ENCODE measurements at places on chromosomes 11 and 22.

DNA sequence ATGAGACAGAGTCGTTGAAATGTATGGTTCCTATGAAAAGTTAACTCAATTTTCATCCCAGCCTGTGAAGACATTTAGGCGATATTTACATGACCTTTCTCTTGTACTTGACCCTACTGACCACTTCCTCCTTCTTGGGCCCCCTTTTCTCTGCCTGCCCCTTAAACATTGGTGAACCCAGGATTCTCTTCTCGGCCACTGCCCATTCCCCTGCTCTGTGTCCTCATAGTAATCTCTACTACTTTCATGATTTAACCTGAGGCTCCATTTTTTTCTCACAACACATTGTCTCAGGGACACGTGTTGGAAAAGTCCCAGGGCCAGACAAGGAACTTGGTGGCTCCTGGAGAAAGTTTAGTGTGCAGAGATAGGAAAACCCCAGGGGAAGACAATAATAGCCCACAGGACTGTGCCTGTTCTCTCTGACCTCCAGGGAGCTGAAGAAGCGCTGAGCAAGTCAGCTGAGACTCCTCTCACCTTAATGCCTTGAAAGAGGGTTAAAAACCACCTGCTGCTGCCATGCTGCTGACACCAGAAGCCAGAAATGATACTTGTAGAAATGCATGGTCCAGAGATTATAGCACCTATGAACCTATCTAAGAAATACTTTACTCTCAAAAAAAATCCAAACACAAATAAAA, 42.5 kb upstream of the SPATA19 start:
- DNase-seq, result no peak

- no peak for DNase-seq
Measured at GRCh38 chr11:10942620-10943019, 84.8 kb upstream of the ZBED5 start.

DNA sequence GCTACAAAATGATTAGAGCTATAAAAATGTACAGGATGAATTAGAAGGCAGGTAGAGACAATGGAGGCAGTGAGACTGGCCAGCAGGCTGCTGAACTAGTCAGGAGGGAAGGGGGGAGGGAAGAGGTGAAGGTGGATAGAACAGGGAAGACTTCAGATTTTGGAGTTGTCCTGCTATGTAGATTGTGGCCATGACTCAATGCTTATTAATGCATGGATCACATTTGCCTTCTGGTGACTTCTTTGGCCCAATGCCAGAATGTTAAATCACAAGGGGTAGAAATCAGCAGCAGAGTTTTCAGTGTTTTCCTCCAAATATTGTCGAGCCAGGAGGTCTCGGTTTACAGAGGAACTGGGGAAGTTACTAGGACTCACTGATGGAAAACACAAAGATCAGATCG, 346.6 kb downstream of the AASDHPPT start:
- no peak for DNase-seq

GRCh38 chr22:47355776-47356510, 593.5 kb downstream of the TBC1D22A start:
- DNase-seq, result peak; percentile 26

DNA sequence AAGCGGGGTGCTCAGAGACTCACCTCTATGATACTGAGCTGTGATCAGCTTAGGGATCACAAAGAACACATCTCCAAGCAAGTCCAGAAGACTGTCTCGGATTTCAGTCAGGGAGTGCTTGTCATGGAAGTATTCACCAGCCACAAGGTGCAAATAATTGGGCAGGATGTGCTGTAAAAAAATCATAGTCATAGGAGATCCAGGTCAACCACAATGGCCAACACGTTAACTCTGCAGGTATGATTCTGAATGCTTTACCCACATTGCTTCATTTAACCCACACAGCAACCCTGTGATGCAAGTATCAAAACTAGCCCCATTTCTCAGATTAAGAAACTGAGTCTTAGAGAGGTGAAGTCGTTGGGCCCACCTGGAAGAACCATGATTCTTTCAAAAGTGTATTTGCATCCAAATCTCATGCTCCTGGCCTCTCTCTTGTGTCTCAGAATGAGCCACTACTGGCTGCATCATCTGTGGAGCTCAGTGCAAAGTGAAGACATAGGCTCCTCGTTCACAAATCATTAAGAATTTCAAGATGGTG, 179.3 kb downstream of the BCR start:
- no peak for DNase-seq

- DNase-seq, result no peak
Measured at GRCh38 chr11:16960250-16960649, 54.0 kb downstream of the PLEKHA7 start.

DNA sequence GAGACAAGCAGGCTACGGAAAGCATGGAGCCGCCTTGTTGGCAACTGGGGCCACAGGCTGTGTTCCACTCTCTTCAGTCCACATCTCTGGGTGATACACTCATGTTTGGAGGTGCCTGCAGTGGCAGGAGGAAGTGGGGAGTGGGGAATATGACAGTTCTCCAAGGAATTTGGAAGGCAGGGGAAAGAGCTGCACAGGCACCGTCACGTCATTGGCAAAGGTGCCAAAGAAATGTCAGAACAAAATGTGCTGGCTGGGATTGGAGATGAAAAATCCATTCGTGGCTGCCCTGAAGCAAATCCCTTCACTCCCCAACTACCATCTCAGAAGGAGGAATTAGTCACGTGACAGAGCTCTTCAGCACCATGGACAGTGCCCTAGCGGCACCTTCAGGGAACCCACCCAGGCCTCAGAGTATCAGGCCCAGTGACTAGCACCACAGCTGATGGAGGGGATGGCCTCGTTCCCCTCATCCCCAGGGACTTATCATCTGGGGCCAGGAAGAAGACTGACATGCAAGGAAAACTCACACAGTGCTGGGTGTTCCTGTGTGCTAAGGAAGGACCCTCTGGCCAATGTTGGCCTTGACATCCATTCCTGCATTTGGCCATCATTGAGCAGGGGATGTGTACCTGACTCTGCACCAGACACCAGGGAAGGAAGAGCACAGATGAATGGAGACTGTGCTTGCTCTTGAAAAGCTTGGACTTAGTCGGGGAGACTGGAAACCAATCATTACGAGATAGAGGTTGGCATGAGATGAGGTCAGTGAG, 48.5 kb upstream of the PRDM11 start:
- DNase-seq, result peak; percentile 78

DNA sequence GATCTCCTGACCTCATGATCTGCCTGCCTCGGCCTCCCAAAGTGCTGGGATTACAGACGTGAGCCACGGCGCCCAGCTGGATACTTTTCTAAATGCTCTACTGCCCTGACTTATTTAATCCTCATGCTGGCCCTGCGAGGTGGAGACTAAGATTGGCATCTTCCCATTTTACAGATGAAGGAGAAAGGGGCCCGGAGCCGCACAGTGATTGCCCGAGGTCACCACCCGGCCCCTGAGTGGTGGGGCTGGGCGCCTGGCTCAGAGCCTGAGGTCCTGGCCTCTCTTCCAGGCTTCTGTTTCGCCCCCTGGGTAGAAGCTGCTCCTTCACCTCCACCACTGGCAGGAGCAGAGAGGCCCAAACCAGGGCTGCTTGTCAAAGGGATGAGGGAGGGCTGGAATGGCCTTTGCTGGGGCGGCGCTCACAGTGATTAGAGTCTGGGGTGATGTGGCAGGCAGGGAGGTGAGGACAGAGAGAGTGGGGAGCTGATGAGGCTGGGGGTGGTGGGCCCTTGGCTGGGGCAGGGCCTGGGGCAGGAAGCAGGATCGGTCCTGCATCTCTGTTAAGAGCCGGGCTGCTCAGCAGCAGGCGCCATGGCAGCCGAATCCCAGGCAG, 15.4 kb upstream of the MPPED1 start:
- DNase-seq, result no peak

- no peak for DNase-seq
Measured at GRCh38 chr22:50581031-50581949, 1.4 kb downstream of the CHKB start.

GRCh38 chr11:118663902-118664301, 15.5 kb downstream of the TREH start:
- DNase-seq, result no peak

DNA sequence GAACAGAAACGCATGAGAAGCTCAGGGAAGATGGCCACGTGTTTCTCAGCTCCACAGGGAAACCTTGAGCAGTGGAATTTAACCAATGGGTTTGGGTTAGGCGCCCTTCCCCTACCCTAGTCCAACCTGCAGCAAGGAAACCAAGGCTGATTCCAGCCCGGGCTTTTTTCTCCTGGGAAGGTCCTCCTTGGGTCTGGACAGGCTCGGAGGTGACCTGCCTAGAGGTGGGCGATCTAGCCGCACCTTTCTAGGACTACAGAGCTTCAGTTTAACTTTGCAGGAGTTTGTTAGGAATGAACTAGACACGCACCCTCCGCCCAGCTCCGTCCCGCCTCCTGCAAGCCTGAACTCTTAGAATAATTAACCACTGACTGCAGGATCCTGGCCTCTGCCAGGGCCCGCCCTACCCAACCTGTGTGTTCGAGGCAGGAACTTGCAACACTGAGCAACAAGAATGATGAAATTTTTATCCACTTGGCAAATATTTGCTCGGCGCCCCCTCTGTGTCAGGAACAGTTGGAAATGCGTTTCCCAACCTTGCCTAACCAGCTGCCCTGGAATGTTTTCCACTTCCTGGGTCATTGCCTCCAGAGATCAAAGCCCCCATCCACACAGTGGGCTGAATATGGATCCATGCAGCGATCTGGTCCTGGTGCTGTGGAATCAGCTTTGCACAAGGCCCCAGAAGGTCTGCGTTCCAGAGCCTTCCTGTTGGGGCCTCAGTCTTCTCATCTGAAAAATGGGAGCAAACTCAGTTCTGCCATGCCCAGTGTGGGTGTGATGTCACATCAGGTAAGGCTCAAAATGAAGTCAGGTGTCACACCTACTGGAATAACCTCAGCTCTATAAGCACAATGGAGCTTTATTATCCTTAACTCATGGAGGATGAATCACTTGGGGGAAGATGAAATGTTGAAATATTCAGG, 13.3 kb downstream of the MPST start:
- no peak for DNase-seq

- DNase-seq, result no peak
Measured at GRCh38 chr11:19442554-19442910, 201.8 kb upstream of the E2F8 start.

DNA sequence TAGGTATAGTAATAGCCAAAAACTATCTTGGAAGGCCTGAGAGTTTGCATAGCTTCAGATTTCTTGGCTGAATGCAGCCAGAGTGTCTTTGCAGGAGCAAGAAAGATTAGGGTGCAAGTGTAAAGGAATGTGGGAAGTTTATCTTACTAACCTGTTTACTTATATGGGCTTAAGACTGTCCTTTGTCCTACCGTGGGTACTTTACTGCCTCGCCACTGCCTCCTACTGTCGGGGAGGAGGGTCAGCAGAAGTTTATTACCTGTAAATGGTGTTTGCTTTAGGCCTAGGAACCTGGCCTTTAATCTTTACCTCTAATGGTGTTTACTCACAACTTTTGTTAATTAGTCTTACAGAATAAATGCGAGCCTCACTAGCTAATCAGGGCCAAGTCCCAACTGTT, 633.8 kb downstream of the DLG2 start:
- peak; percentile 15 for DNase-seq

- DNase-seq, result no peak
Measured at GRCh38 chr11:69644962-69645675, 4.2 kb downstream of the CCND1 start.

DNA sequence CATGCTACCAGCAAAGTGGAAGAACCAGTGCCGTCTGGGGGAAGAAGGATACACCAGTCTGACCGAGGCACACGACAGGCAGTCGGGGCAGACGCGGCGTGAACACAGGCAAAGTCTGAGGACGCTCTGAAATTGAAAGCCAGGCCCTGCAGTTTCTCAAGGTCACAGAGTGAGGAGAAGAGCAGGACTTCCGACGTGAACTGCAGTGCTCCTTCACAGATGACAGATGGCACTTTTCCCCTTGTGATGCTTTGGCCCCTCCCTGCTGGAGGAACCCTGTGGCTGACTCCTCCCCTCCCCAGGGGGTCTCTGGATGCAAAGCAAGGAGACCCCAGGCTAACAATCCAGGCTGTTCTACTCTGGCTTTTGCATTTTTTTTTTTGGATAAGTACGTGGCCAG, 19.6 kb upstream of the JAM3 start:
- no peak for DNase-seq

- no peak for DNase-seq
Measured at GRCh38 chr11:61164606-61165424, 3.6 kb upstream of the VPS37C start.

DNA sequence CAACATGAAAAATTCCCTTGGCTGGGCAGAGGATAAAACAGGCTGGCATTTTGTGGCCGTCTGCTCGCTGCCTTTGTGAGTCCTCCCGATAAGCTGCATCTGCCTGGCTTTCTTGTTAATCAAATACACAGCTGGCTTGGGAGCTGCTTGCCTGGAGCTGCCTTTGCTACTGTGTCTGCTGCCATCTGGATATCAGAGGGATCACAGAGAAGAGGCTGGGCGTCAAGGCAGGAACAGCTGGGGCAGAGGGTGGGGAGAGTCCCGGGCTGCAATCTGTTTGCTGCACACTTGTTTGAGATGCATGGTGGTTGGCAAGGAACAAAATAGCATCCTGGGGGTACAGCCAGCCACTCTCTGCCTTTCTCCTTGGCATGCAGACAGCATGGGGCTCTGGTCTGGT, 36.0 kb downstream of the COMMD9 start:
- no peak for DNase-seq

- DNase-seq, result peak; percentile 54
Measured at GRCh38 chr11:63745304-63746170, 23.0 kb downstream of the ZFTA start.

DNA sequence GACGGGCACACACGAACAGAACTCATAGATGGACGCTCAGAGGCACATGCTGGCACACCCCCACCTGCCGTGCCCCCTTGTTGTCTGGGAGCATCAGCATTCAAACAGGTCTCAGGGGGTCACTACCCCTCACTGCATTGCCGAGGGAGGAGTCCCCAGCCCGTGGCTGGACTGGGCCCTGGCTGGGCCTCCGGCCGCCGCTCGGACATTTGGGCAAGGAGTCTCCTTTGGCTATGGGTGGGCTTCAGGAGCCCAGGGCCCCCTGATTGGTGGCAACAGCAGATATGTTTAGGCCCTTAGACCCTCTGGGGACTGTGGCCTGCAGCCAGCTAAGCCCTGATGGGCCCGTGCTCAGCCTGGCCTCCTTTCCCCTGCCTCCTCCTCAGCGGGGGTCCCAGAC, 41.9 kb downstream of the FLRT1 start:
- no peak for DNase-seq

GRCh38 chr11:109993786-109994185, 99.4 kb upstream of the ZC3H12C start:
- no peak for DNase-seq

GRCh38 chr11:68997124-68997994, 15.7 kb downstream of the MRGPRF start:
- DNase-seq, result no peak
